ENCODE measurements at places on chromosomes 12 and 14.

DNA sequence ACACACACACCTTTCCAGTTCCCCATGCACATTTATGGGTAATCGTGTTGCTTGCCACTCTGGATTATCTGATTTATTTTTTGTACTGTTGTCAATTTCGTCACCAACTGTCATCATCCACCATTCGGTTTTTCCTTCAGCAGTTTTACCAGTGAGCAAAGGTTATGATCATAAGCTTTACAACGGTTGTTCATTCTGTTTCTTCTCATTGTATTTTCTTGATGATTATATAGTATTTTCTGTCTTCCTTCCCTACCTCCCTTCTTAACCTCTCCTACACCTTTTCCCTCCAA, 680 bp downstream of the NECAP1 start:
- H3K36me3 ChIP-seq, result peaks cover 4% of the 10 kb centered on the region
- H3K4me3 ChIP-seq, result peak overlapping the region; percentile 91
- DNase-seq, result no peak
- H3K4me1 ChIP-seq, result no peaks in the 10 kb centered on the region
- H3K27ac ChIP-seq, result peak overlapping the region; percentile 96

- no peaks in the 10 kb centered on the region for H3K4me1 ChIP-seq
- H3K27me3 ChIP-seq, result no peaks in the 10 kb centered on the region
- no peak for DNase-seq
- H3K4me3 ChIP-seq, result no peak overlapping the region
- no peak overlapping the region for H3K27ac ChIP-seq
These were observed 170.4 kb downstream of the DAD1 start for GRCh38 chr14:22418631-22419030.

DNA sequence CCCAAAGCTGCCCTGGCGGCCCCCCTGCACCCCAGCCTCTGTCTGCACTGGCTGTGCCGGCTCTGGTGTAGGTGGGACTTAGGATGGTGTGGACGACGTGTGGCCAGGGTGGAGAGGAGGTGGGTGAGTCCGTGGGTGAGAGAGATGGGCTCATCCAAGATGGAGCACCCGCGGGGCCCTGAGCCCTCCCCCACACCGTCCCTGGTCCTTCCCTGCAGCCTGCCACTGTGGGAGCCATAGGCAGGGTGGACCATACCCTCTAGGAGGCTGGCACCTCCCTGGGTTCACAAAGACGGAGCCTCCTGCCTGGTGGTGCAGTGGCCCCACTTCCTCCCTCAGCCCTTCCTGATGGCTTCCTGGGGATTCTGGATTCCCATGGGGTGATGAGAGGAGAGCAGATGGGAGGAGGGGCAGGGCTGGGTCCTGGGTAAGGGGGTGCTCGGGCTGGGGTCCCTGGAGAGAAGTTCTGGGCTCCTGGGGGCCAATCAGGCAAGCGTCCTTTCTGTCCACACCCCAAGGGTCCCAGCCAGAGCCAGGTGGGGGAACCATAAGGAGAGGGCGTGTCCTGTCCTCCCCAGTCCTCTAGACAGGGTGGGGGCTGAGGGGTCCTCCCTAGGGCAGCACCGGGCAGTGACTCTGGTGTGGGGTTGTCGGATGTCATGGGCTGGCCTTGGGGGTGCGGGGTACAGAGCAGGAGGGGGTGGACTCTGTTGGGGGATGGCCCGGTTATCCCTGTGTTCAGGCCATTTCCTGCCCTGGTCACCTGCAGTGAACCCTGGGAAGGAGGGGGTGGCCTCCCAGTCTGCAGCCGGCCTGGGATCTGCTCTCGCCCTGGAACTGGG, 384.8 kb downstream of the TMEM121 start:
- no peaks in the 10 kb centered on the region for H3K4me1 ChIP-seq
- DNase-seq, result no peak
- no peak overlapping the region for H3K4me3 ChIP-seq

GRCh38 chr14:56159066-56159465, 40.9 kb downstream of the PELI2 start:
- no peak overlapping the region for H3K27ac ChIP-seq
- no peak for DNase-seq
- H3K36me3 ChIP-seq, result no peaks in the 10 kb centered on the region
- H3K27me3 ChIP-seq, result no peaks in the 10 kb centered on the region

DNA sequence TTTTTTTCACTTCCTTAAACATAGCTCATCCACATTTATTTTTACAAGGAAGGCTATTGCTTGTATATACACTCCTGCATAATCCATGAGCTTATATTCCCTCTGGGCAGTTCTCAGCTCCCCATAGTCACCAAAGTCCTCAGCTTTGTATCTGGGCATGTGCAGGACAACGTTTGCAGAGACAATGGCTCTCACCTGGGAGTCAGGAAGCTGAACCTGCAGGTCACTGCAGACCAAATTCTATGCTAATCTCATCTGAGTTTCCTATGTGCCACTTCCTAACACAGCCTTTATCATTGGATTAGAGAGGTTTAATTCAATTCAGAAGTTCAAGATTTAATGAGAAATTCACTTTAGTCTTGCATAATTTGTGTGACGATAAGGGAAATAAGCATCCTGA, 131.5 kb downstream of the KCNK10 start:
- H3K4me3 ChIP-seq, result no peak overlapping the region
- peaks cover 6% of the 10 kb centered on the region for H3K27me3 ChIP-seq
- no peak overlapping the region for H3K27ac ChIP-seq
- H3K4me1 ChIP-seq, result 0 out of 2 replicates have a peak, but pooled peaks cover 2% of the 10 kb centered on the region
- no peak for DNase-seq

- H3K4me3 ChIP-seq, result no peak overlapping the region
- DNase-seq, result no peak
- H3K27me3 ChIP-seq, result no peaks in the 10 kb centered on the region
- H3K4me1 ChIP-seq, result no peaks in the 10 kb centered on the region
These were observed 22.3 kb upstream of the RAB21 start for GRCh38 chr12:71732357-71732712.

GRCh38 chr12:120698665-120699064, 11.6 kb upstream of the UNC119B start:
- no peak overlapping the region for H3K4me3 ChIP-seq
- no peak overlapping the region for H3K27ac ChIP-seq
- no peaks in the 10 kb centered on the region for H3K4me1 ChIP-seq
- H3K27me3 ChIP-seq, result no peaks in the 10 kb centered on the region

DNA sequence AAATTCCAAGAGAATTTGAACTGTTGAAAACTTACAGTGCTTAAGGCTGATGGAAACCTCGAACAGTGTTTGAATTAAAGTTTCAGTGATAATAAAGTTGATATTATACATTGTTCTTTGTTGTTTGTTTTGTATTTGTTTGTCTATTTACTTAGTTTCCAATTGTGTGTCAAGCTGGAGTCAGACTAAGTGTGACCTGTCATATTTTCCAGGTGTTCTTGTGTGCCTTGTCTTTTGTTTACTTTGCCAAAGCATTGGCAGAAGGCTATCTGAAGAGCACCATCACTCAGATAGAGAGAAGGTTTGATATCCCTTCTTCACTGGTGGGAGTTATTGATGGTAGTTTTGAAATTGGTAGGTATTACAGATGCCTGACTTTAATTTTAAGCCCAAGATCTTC, 6.0 kb downstream of the SLCO1C1 start:
- no peaks in the 10 kb centered on the region for H3K36me3 ChIP-seq
- no peaks in the 10 kb centered on the region for H3K27me3 ChIP-seq
- no peak for DNase-seq
- no peak overlapping the region for H3K27ac ChIP-seq
- H3K4me3 ChIP-seq, result no peak overlapping the region
- H3K4me1 ChIP-seq, result no peaks in the 10 kb centered on the region

- no peak overlapping the region for H3K4me3 ChIP-seq
- DNase-seq, result no peak
- no peaks in the 10 kb centered on the region for H3K27me3 ChIP-seq
- H3K36me3 ChIP-seq, result no peaks in the 10 kb centered on the region
These were observed 102.5 kb downstream of the FSCB start for GRCh38 chr14:44404599-44404998.

GRCh38 chr12:3119192-3119755, 42.1 kb downstream of the TSPAN9 start:
- no peak for DNase-seq
- H3K27ac ChIP-seq, result no peak overlapping the region
- no peaks in the 10 kb centered on the region for H3K27me3 ChIP-seq
- H3K36me3 ChIP-seq, result no peaks in the 10 kb centered on the region
- H3K4me1 ChIP-seq, result no peaks in the 10 kb centered on the region

- H3K27me3 ChIP-seq, result no peaks in the 10 kb centered on the region
- no peak for DNase-seq
- H3K4me3 ChIP-seq, result no peak overlapping the region
- H3K4me1 ChIP-seq, result no peaks in the 10 kb centered on the region
These were observed 99.9 kb downstream of the RAD51B start for GRCh38 chr14:67919259-67920032.
